ENCODE measurements at places on chromosomes 12 and 14.

GRCh38 chr14:99330316-99331240, 58.6 kb upstream of the BCL11B start:
- DNase-seq = no peak

GRCh38 chr12:30970559-30971197, 44.1 kb downstream of the TSPAN11 start:
- DNase-seq = no peak

DNA sequence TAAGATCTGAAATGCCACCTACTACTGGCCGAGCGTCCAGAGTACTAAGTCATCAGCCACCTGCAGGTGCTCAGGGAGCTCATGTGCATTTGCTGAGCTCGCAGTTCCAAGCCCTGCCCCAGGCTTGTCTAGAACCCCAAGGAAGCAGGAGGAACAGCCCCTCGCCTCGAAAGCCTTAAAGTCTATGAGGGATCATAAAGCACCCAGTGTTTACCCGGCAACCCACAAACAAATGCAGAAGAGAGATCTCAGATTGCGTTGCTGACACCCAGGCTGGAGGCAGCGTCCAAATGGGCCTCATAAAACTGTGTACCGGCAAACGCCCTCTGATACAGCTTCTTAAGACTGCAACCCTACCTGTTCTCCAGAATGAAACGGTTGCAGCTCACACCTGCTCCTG, 6.8 kb downstream of the KDM2B start:
- no peak for DNase-seq

DNA sequence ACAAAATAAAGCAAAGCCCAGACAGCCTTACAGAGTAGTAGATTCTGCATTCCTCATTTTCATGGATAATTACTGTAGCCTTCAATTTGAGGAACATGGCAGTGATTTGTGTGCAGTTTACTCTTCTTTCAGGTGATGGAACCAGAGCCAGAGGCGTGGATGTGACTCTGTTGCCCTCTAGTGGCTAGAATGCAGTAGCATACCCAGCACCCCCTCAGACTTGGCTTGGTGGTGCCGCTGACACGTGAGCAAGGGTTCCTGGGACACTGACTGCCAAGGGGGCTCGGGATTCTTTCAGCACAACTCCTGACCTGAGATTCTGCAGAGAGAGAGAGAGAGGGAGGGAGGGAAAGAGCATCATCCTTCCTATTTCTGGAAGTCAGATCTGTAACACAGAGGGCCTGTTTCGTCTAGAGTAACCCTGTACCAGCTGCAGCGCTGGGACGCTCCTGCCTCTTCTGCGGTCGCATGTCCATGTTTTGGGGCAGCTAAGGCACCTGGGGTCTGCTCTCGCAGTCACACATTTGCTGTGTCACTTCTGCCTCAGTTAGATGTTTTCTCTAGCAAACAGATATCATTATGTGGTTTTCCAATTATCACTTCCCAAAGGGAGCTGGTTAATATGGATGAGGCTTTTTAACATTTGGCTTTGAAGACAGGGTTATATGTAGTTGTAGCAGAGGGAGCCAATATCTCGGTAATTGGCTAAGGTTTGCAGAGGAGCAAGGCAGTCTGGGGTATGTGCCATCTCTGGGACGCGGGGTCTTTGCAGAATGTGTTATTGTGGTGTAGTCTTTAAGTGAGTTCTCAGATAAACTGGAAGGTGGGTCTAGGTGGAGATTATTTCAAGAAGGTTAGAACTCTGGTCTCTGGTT, 428.1 kb downstream of the NRXN3 start:
- peak; percentile 33 for DNase-seq

GRCh38 chr12:95336387-95337067, 118.9 kb downstream of the VEZT start:
- DNase-seq = peak; percentile 90

DNA sequence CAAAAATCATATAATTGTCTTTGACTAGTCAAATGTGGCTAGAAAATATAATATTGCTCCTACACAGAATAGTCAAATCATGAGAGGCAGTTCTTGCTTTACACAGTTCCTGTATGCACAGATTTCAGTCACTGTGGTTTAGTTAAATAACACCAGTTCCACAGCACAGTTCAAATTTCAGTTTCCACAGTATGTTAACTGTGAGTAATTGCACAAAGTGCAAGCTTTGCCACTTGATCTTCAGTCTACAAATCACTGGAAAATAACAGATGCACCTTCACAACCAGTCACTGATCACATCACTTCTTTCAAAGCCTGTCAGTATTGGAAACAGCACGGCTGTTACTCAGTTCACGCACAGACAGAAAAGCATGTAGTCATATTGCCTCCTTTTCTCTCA, 38.7 kb downstream of the KCNH5 start:
- DNase-seq = no peak

DNA sequence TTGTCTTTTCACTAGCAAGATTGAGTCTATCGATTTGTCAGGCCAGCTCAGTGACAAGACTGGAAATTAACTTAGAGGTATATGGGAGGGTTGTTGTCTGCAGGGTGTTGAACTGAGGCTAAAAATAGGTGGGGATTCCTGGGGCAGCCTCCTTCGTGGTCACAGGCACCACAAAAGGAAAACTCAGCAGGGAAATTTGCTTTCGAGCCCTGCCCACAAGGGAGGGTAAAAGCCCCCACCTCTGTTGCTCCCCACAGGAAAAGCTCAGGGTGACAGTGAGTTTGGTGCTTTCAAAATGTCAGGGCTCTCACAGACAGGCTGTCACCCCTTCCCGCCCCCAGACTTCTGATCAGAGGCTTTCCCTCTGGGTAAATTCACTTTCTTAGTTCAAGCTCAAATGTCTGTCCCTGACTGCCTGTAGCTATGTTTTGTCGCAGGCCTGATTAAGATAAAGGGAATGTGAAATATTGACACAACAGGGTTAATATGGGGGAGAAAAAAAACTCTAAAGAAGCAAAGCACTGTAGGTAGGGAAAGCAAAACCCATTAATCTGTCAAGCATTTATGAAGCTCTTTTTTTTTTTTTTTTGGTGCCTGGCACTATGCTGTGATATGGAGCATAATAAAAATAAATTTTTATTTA, 11.7 kb upstream of the NFKBIA start:
- no peak for DNase-seq

DNA sequence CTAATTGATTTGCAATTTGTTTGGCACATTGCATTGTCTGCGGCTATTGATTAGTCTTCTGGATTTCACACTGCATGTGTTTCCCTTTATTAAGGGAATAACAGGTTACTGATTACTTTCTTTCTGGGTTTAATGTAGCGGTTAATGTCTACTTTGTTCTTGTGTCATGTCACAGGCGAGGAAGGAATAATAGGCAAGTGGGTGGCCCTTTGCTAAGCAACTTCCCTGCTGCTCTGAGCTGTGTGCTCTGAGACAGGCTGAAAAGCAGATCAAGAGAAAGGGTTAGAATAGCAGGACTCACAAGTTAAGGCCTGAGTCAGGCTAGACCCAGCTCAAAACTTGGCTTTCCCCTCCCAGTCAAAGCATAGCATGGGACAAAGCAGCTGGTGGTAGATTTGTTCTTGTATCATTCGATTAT, 77.2 kb downstream of the NKX2-1 start:
- DNase-seq = no peak

DNA sequence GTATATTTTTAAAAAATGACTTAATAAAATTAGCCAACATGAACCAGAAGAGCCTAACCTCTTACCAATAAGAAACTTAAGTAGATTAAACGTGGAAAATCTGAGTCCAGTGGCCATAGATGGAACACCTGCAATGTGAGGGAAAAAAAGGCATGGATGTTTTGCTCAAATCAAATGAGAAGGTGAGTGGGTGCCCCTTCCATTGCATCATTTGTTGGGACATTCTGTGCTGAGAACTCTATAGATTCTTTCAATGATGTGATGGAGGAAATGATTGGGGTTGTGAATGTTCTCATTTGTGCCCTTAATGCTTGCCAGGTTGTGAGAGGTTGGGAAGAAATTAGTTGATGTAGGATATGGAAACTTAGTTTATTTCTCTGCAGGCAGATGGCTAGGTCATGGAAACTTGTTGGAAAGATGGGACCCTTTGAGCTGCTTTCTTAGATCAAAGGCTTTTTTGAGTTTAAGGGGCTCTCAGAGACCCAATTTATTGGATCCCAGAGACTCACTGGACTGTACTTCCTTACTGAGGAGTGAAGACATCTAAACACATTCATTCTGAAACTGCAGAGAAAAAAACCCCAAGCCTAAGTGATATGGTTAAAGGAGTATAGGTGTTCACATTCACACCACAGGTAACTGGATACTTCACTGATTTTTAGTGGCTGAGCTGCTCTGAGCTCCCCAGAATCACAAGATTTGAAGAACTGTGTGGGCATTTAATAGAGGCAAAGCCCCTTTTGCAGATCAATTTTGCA, 95.9 kb downstream of the DACT1 start:
- DNase-seq = no peak

- DNase-seq = no peak
These were observed 1.2 kb downstream of the PXN start for GRCh38 chr12:120264086-120264903.

GRCh38 chr12:9091891-9092598, 23.7 kb downstream of the A2M start:
- DNase-seq = no peak

DNA sequence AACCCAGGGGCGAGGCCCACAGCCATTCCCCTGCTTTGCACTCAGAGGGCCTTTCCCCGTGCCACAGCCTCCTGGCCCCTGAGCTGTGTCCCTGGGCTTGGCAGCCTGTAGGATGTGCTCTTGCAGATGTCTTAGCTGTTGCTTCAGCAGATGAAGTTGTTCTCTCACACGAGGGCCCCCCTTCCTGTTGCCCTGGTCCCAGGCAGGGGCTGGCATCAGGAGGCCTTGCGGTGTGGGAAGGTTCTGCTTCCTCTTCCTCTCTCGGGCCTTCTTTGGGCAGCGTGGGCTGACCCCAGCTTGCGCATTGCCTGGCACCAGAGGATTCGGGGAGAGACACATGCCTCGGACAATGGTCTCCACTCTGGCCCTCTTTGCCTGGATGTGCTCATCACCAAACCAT, 12.7 kb downstream of the PROX2 start:
- no peak for DNase-seq

GRCh38 chr12:76836633-76837032, 42.2 kb downstream of the CSRP2 start:
- DNase-seq = no peak

DNA sequence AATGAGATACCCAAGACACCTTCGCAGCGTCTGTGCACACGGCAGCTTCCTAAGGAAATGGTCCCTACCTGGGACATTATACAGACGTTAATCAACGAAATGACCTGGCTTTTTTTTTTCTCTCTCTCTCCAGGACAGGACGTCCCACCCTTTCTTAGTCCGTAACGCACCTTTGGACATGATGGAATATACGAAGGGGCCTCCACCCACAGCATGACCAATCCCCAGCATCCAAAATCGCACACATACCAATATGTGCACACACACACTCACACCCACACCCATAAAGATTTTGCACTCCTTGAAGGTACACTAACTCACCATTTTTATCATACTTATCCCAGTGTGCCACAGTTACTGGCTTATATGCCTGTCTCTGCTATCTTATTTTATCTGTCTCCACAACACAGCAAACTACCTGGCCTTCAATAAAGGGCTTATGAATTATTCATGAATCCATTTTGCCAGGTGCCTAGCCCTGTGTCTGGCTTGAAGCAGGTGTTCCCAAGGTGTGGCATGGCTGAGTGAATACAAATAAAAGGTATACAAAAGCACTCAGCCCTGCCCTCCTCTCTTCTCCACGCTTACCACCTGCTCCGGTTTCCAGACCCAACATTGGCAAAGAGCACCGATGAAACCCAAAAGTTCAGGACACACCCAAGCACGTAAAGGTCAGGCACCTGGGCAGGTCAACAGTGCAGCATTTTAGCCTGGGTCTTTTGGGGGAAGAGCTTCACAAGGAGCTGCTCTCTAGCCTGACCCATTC, 2.2 kb downstream of the SCNN1A start:
- no peak for DNase-seq

DNA sequence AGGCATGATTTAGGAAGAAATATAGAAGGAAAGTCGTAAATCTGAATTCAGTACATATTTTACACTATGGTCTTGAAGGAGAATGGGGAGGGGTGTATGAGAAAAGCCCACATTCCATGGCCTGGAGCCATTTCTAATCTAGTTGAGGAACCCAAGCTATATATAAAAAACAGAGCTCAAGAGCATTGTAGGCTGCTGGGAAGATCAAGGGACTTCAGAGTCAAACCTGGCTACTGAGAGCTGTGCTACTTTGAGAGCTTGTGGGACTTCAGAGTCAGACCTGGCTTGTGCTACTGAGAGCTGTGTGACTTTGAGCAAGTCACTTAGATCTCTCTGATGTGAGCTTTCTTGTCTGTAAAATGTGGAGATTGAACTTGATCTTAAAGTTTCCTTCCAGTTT, 58.7 kb downstream of the TBK1 start:
- no peak for DNase-seq

- no peak for DNase-seq
These were observed 72.4 kb downstream of the PLXNC1 start for GRCh38 chr12:94220804-94221203.

GRCh38 chr12:54045868-54046521, 7.6 kb upstream of the HOXC4 start:
- DNase-seq = no peak

- no peak for DNase-seq
These were observed 2.4 kb upstream of the KRT84 start for GRCh38 chr12:52387859-52388258.

DNA sequence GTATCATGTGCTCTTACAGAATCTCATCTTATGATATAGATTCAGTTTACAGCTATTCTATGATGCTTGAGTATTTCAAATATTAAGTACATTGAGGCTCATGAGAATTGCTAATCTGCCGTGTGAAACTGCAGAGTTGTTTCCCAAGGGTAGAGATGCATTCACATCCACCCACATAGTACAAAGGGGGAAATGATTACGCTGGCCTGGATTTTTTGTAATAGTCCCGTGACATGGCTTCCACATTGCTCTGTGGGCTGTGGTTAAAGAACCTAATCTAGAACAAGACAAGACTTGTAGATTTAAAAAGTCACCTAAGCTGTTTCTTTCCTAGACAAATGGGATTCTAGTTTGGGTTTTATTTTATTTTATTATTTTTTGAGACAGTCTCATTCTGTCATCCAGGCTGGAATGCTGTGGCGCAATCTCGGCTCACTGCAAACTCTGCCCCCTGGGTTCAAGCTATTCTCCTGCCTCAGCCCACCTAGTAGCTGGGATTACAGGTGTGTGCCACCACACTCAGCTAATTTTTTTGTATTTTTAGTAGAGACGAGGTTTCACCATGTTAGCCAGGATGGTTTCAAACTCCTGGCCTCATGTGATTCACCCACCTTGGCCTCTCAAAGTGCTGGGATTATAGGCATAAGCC, 13.0 kb upstream of the RIOX1 start:
- no peak for DNase-seq

- peak; percentile 89 for DNase-seq
These were observed 8.7 kb upstream of the GPR19 start for GRCh38 chr12:12704593-12705230.

DNA sequence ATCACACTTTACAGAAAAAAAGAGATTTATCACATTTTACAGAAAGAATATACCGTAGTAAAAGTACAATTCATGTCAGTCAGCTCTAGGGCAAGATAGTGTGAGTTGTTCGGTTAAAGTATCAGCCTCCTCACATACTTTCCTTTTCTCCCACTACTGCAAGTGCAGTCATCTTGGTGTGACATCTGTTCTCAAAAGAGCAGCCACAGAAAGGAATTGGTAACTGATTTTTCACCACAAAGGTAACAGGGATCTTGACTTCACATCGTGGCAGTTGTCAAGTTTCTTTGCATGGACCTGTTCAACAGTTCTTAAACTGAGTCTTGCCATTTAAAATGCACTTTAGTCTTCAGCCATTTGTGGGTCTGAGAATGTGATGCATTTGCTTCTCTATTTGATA, 5.0 kb upstream of the E2F7 start:
- DNase-seq = no peak

GRCh38 chr14:52413729-52414408, 99.8 kb downstream of the PTGER2 start:
- DNase-seq = peak; percentile 67
